Stimulated activated CD8-positive, alpha-beta memory T cell treated with anti-CD3 and anti-CD28 coated beads, Interleukin-2, amount 100 ng/mL, for 1 hour (primary cell): ENCODE measurements at places on chromosomes 2 and 18.

- DNase-seq: no peak
These were observed 465.2 kb upstream of the HS6ST1 start for GRCh38 chr2:128783896-128784295.

DNA sequence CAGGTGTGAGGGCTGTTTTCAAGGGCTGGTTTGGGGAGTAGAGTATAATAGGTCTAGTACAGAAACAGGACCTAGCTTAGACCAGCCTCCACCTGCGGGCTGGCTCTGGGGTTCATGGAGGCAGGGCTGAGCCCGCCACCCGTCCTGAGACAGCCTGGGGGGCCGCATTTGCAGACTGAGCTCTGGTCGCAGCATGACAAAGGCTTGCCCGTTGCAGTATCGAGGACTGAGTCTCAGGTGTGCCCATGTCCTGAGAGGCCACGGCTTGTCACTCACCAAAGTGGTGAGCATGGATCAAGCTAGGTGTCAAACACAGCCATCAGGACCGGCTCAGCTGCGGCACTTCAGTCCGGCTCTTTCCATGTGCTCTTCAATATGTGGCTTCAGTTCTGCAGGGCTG is 144.7 kb downstream of the KLHL29 start:
- DNase-seq: no peak

- DNase-seq: no peak
These were observed 40.7 kb upstream of the GALR1 start for GRCh38 chr18:77208964-77209363.

DNA sequence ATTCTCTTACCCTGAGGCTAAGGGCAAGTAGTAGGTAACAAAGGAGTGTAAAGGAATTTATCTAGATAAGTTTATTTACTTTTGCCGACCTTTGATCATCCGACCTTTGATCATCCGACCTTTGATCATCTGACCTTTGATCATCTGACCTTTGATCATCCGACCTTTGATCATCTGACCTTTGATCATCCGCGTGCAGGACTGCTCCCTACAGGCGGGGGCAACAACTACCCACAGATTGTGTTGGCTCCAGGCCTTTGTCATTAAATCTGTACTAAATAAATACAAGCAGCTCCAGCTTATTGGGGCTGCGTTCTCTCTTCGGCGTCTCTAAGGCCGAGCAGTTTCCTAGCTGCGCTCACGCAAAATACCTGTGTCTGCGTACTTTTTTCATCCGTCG is 56.6 kb downstream of the ZNF638 start:
- no peak for DNase-seq

GRCh38 chr2:99957332-99958133 is 184.9 kb downstream of the AFF3 start:
- no peak for DNase-seq

- no peak for DNase-seq
These were observed 1.9 kb upstream of the ALLC start for GRCh38 chr2:3655871-3656761.

GRCh38 chr2:138960191-138960590 is 180.0 kb upstream of the NXPH2 start:
- no peak for DNase-seq

DNA sequence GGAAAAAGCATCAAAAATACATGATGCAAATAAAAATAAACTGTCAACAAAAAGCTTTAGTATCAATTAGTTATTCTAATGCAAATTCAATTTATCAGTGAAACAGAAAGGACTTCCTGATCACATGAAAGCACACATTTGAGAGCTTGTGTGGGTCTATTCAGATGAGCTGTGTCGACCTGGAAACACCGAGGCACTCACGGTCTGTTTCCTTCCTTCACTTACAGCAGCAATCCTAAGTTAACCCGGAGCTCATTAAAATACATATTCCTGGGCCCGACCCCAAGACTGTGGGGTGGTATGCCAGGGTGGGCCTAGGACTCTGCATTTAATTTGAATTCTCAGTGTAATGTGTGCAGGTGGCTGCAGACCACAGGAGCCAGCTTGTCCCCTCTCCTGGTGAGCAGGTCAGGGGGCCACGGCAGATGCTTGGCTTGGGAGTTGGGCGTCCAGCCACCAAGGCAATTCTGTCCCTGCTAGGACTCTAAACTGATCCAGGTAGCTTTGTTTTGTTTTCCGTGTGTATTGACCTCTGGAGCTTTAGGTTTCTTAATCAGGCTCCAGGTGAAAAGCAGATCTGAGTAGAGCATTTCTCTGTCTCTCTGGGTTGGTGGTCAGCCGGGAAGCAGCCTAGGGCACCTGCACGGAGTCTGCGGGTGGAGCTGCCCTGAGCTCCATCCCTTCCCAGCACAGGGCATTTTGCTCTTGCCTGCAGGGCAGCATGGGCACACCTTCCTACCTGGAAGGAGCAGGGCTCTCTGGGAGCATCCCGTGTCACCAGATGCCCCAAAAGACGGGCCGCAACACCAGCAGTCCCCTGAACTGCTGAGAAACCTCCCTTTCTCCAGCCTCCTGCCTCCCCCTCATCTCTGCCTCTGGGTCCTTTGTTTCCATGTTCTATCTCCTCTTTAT is 9.0 kb downstream of the MBP start:
- no peak for DNase-seq

DNA sequence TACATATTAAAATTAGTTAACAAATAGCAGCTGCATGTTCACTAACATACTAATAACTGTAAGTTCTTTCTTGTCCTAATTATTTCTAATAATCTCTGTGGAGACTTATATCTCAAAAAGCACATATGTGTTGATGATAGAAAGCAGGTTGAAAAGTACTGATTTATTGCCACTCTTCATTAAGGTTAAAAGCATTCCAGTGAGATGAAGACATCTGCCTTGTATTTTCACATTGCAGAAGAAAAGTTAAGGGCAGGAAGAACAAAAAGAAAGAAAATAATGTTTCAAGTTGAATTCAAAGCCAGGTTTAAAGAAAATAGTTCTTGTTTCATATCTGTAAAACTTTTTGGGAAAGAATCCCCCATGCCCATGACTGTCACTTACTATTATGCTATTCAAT is 429.9 kb downstream of the MTX2 start:
- no peak for DNase-seq

- no peak for DNase-seq
These were observed 177.9 kb upstream of the ARL4C start for GRCh38 chr2:234674781-234675201.

DNA sequence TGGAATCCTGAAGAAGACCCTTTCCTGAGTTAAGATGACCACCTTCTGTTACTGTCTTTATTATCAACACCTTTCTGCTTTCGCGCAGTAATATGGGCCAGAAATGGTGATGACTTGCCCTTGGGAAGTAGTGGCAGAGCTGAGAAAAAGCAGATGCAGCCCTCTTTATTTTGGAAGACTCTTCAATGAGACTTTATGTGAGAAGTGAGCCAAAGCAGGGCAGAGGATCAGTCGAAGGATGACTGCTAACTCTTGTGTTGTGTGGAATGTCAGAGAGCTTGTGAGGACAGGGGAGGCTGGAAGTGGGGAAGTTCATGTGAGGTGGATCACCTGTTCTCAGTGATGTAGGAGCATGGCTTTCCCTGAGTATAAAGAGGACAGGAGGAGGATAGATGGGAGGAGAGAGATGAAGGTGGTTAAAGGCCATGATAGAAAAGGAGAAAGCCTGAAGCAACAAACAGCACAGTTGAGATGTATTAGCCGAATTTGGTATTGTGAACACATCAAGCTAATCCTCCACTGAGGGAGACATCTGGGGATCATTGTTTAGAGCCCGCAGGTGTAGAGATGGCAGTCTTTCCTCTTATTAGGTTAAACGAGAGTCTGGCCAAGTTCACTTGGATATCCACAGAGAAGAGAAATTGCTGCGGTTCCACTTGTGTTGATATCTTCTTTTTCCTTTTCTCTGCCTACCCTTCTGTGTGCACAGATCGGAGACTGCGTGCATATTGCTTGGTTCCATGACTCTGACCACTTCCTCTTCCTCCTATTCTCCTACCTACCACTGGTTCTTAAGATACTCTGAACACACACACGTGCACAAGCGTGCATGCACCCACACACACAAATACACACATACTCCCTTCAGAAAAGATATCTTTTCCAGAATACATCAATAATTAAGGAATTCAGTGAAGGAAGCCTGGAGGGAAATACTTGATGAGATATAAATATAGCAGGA is 67.4 kb downstream of the SLC9A2 start:
- DNase-seq: no peak

- DNase-seq: no peak
These were observed 1588.9 kb upstream of the TMEFF2 start for GRCh38 chr2:193783681-193784080.

DNA sequence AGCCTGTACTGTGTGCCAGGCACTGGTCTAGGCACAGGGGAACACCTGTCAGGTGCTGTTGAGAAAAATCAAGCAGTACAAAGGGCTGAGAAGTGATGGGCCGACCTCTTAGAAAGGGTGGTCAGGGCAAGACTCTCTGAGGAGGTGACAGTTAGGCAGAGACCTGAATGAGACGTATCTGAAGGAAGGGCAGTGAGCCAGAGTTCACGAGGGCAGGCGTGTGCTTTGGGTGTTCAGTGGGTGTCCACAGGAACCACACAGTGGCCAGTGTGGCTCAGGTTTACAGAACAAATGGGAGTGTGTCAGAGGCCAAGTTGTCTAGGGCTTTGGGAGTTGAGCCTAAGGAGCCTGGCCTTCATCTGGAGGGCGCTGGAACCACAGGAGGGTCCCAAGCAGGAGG is 6.2 kb downstream of the ARMC9 start:
- no peak for DNase-seq

GRCh38 chr2:45167920-45168629 is 158.8 kb upstream of the SIX2 start:
- no peak for DNase-seq

DNA sequence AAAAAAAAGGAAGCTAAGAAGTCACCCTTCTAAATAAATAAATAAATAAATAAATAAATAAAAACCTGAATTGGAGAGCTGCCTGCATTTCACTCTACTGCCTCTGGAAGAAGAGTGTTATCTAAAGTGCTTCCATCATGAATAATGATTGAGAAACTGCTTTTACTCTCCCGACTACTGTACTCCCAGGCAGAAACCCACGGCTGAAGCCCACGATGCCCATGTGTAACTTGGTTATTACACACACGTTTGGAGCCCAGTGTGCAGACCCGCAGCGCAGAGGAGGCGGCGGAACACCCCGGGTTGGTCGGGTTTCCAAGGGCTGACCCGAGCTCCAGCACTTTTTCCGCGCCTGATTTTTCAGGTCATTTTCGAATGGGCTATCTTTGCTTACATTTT is 697 bp upstream of the SPATS2L start:
- DNase-seq: no peak
